Stimulated activated CD4-positive, alpha-beta T cell treated with anti-CD3 and anti-CD28 coated beads, TNF-alpha, amount 100 ng/mL, for 1 hour (primary cell): ENCODE measurements at places on chromosomes 2 and 18.

DNA sequence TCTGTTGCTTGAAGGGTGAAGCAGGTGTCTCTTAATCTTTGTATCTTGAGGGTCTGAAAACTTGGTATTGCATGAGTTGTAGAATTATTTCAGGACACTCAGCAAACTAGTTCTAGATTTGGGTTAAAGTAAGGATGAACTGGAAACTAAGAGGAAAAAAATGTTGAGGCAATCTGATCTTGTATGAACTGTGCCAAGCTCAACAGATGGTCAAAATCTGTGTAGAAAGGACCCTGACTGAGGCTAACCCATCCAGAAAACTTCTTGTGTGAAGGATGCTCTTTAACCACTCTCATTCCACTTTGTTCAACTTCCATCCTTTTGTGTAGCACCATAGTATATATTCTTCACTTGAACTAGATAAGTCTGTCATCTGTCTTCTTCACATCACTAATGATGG lies 861.7 kb downstream of the SLC4A3 start:
- DNase-seq, result no peak

DNA sequence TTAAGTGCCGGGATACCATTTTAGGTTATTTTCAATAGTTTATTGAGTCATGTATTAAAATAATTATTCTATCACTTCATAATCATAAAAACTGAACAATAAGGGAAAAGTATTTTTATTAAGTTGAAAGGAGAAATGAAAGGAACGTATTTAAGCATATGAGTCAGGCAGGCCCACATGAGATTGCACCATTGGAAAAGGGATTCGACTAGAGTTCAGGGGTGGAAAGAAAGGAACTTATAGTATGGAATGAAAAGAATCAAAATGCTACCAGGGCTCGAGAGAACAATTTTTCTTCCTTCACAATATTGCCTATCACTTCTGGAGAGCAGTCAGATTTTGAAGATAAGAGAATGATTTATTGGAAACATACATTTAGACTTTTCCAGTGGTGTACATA lies 516.5 kb upstream of the NETO1 start:
- no peak for DNase-seq

- no peak for DNase-seq
Measured at GRCh38 chr2:8490166-8490721, 191.6 kb upstream of the ID2 start.

- no peak for DNase-seq
Measured at GRCh38 chr2:17313261-17313660, 205.0 kb downstream of the RAD51AP2 start.

DNA sequence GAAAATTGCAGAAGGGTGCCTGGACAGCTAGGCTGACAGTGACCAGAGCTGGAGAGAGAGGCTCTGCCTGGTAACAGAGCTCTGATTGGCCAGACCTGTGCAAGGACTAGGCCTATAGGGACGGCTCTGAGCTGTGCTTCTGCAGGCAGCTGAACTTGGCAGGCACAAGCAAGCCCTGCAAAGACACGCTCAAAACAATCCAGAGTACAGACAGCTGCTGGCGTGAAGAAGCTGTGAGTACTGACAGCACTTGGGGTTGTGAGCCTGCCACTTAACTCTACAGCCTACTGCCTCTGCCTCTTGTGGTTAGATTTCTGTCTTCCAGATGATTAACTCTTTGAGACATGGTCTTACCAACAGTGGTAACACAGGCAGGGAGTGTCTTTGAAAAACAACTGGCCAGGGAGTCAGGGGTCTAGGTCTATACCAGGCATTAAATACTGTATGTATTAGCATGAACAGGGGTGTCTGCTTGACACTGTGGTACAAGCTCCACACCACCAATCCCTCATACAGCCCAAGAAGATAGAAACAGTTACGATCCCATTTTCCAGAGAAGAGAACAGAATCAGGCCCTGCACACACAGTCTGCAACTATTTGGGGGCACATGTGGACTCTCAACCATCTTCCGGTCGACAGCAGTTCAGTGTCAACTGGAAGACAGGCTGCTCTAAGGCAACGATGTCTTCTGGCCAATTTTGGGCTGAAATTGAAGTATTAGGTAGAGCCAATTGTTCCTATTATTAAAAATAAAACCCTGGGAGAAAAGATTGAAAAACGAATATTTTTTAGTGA lies 568.4 kb downstream of the TNS1 start:
- DNase-seq, result no peak

DNA sequence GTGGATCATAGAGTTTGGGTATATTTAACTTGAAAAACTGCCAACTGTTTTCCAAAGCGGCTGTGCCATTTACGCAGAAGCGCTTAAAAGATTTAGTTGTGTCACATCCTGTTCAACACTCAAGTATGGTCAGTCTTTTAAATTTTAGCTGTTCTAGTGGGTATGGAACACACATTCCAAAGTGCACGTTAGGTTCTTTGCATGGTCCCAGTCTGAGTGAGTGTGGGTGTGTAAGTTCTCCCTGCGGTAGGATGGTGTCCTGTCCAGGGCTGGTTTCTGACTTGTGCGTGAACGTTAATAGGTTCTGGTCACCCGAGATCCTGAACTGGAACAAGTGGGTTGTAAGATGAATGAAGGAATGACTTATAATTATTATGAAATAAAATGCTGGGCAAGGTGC lies 28.4 kb upstream of the IL36G start:
- DNase-seq, result no peak

- no peak for DNase-seq
Measured at GRCh38 chr2:156883804-156884203, 373.7 kb upstream of the GALNT5 start.

- DNase-seq, result no peak
Measured at GRCh38 chr2:80016171-80016570, 288.4 kb downstream of the LRRTM1 start.

GRCh38 chr2:129847043-129847442 lies 132.4 kb upstream of the RAB6C start:
- no peak for DNase-seq

DNA sequence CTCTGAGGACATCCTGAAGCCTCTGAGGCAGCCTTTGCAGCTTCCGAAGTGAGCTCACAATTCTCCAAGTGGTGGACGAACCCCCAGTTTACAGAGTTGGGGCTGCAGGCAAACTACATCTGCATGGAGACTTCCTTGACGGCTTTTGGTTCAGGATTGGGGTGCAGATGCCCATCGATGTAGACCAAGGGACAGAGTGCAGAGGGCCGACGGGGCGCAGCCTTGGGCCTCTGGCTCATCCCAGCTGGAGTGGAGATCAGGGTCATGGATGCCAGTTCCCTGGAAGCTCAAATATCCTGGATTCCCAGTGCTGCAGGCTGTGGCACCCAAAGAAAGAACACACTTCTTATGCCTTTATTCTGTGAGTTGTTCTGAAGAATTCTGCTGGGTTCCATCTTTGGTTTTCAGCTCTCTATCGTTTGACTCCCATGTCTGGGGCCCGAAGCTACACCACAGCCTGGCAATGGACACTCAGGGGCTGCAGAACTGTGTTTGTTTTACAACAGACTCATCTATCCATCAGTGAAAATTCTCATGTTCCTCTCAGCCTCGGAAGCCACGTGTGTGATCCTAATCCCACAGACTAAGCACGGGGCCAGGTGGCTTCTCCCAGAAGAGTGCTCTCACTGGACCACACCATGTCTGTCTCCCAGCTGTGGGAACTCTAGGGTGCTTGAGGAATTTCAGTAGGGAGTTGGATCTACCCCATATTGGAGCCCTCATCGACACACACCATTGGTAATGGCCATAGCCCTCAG lies 414.1 kb upstream of the MYT1L start:
- DNase-seq, result no peak

- no peak for DNase-seq
Measured at GRCh38 chr2:18559531-18560030, 872 bp downstream of the RDH14 start.

DNA sequence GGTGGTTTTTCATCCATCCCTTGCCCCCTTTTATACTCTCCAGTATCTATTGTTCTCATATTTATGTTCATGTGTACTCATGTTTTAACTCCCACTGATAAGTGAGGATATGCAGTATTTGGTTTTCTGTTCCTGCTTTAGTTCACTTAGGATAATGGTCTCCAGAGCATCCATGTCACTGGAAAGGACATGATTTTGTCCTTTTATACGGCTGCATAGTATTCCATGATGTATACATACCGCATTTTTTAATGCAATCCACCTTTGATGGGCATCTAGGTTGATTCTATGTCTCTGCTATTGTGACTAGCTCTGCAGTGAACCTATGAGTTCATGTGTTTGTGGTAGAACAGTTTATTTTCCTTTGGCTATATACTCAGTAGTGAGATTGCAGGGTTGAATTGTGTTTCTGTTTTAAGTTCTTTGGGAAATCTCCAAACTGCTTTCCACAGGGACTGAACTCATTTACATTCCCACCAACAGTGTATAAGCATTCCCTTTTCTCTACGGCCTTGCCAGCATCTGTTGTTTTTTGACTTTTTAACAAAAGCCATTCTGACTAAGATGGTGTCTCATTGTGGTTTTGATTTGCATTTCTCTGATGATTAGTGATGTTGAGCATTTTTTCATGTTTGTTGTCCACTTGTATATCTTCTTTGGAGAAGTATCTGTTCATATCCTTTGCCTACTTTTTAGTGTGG lies 420.2 kb downstream of the THSD7B start:
- DNase-seq, result no peak

GRCh38 chr2:55887351-55887750 lies 36.2 kb downstream of the EFEMP1 start:
- no peak for DNase-seq

GRCh38 chr2:205769879-205770278 lies 87.6 kb downstream of the NRP2 start:
- no peak for DNase-seq

DNA sequence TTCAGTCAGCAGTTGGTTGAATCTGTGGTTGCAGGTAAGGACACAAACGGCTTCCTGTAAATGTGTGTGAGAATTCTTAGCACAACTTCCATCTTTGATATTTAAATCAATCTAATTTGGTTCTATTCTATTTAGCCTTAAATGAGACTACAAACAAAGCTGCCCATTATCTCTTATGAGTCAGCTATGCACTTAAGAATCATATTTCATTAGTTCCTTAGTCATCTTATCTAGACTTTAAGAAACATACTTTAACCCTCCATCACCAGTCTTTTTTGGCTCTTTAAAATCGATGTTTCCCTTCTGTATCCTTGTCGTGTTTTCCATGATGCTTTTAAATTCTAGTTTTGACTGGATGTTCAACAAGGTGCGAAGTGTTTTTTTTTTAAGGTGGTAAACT lies 114.4 kb upstream of the TMEM200C start:
- no peak for DNase-seq

DNA sequence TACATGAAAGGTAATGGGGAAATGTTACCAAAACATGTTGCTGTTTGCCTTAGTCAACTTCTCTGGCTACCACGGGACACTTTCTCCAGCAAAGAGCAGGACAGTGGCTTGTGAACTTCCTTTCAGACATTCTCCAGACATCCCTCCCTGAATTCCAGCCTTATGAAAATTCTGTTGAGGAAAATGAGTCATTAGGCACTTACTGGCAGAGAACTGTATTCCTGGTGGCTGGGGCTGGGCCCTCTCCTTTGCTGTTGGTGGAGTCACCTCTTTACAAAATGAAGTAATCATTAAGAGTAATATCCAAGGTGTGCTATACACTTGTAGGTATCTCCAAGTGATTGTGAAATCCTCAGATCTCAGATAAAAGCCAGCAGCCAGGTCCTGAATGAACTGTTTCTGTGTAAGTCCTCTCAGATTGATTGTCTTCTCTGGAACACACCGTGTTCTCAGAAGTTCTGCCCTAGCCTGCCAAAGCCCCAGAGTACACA lies 1.3 kb upstream of the FAP start:
- DNase-seq, result no peak

GRCh38 chr2:97267411-97268074 lies 154.6 kb downstream of the ANKRD36 start:
- DNase-seq, result no peak

- no peak for DNase-seq
Measured at GRCh38 chr2:179021258-179021657, 28.7 kb downstream of the CCDC141 start.

- no peak for DNase-seq
Measured at GRCh38 chr2:138157372-138157771, 193.1 kb downstream of the HNMT start.

- no peak for DNase-seq
Measured at GRCh38 chr2:197804758-197805714, 643 bp downstream of the PLCL1 start.

- DNase-seq, result no peak
Measured at GRCh38 chr2:58512878-58513277, 271.8 kb upstream of the FANCL start.

DNA sequence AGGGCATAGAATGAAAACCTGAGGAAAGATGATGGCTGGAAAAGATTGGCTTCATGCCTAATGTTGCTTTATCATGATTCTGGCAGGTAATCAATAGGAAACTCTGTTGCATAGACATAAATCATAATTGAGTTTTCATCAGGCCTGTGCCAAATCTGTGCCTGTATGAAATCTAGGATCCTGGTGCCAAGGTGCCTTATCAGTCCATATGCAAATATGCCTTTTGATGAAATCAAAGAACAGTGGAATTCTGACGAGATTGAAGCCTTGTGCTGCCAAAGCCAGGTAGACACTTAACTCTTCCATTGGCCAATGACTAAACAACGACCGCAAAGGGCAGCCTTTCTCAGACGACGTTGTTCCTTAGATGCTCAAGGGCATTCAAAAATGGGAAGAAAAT lies 170.0 kb upstream of the CRIM1 start:
- DNase-seq, result no peak

DNA sequence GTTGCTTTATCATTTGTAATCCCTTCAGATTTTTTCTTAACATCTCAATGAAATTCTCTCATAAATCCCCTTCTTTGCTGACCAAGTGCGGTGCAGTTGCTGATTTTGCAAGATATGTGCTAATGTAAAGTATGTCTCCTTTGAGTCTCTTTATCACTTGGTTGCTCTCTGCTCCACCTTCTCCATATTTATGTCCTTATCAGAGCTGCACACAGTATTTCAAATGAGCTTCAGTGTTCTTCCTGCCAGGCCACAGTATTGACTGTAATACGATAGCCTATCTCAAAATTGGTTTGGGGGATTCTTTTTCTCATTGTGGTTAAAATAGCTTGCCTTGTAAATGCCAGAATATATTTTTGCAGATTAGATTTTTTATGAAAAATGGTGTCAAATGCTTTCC lies 32.2 kb downstream of the MAIP1 start:
- no peak for DNase-seq

GRCh38 chr2:78782196-78782595 lies 243.3 kb upstream of the REG3G start:
- DNase-seq, result no peak

- DNase-seq, result no peak
Measured at GRCh38 chr18:56770873-56771272, 119.7 kb downstream of the WDR7 start.

DNA sequence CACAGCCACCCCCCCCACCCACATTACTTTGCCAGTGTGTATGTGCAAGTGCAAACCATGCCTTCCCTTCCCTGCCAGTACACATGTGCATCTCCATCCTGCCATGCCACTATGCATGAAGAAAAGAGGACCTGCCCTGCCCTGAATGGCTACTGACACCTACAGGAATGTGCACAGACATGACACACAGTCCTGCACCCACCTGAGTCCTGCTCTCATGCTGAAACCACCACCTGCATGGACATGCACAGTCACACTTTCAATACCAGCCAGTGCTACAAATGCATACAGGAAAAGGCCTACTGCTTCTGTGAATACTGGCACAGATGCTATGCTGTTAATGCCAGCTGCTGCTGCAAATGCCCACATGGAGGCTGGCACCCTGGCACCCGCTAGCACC lies 334.4 kb upstream of the DLGAP1 start:
- DNase-seq, result no peak
